ENCODE measurements at places on chromosomes 1 and 21. TPM values are rescaled to one million over a fixed set of nuclear protein-coding genes. Genes with fewer than 3 reads are reported as not detected.

The LUZP1 gene
- total RNA-seq: 16.3 TPM

The HENMT1 gene
- 25.1 TPM for total RNA-seq

DNA sequence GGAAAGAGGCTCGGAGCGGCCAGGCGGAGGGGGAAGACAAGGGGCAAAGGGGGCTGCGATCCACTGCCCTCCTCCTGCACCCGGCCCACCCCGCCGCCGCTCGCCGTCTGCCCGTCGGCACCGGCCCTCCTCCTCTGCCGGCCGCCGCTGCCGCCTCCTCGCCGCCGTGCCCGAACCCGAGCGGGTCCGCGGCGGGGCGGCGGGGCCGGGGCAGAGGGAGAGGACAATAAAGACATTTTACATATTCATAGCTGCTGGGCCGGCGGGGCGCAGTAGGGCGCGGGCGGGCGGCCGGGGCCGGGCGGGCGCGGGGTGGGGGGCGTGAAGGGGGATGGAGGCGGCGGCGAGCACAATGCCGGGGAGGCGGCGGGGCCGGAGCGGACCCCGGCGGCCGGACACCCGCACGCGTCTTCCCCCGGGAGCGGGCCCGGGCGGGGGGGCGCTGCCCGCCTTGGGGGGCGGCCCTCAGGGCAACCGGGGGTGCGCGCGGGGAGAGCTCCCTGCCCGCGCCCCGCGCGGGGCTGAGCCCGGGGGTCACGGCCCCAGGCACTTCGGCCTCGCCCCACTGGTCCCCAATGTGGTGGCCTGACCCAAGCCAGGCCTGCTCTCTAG lies 546 bp downstream of the POU2F1 start:
- DNase-seq: peak; percentile 60

DNA sequence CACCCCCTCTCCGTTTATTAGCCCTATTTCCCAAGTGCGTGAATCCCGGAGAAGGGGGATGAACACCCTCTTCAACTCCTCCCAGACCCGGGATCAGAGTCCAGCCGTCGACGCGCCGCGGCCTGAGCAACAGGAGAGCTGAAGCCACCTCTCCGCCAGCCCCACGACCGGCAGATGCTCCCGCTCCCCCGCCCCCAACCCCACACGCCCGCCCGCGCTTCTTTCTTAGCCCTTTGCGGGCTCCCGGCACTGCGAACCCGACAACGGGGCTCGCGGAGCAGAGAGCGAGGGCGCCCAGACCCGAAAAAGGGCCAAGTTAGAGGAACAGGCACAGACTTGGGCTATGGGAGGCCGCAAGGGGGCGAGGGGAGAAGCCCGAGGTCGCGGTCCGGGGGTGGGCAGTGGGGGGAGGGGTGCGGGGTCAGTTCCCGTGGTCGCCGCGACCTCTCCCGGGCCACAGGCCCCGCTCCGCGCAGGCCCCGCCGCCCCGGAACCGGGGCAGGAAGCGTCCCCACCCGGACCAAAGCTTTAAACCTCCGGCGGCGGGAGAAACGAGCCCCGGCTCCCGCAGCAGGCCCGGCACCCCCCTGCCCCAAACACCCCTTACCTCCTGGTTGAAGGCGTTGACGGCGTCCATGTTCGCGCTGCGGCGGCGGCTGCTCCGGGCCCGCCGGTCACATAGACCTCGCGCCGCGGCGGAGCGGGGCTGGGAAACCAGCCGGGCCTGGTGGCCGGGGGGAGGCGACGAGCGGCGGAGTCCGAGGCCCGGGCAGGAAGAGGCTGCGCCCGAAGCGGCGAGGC lies 662 bp downstream of the SCAF4 start:
- peak; percentile 61 for DNase-seq

The AMY2B gene
- 12.9 TPM for total RNA-seq

- peak; percentile 28 for DNase-seq
These were observed 1.4 kb downstream of the TIPRL start for GRCh38 chr1:168180148-168180524.

DNA sequence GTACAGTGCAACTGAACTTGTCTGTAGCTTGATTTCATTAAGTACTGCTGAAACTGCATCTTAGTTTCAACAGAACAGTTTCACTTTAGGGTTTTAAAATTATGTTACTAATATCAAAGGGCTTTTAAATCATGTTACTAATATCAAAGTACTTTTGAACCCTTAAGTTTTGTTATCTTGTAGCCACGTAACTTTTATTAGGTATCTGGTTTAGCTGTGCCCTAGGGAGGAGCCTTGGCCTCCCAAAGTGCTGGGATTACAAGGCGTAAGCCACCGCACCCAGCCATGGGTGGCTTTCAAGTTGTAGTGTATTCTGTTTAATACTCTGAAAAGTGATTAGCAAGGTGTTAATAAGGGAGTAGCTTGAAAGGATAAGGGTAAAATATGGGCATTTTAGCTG lies 2.0 kb downstream of the KDM4A start:
- no peak for DNase-seq

The CYP4A11 gene
- total RNA-seq: not detected
